ENCODE measurements at places on chromosomes 13 and 19.

DNA sequence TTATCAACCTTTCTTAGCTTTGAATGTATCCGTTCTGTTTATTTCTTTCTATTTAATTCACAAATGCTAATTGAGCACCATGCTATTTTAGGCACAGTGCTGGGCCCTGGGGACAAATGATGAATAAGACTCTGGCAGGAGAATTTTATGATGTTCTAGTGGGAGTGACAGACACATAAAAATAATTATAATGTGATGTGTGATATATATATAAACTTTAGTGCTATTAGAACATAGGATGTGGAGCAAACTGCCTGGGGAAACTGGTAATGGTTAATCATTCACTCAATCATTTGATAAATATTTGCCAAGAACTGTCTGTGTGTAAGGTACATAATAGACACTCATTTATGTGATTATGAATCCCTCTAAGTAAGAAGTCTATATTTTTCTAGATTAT lies 50.7 kb upstream of the FRY start:
- no peak for DNase-seq

DNA sequence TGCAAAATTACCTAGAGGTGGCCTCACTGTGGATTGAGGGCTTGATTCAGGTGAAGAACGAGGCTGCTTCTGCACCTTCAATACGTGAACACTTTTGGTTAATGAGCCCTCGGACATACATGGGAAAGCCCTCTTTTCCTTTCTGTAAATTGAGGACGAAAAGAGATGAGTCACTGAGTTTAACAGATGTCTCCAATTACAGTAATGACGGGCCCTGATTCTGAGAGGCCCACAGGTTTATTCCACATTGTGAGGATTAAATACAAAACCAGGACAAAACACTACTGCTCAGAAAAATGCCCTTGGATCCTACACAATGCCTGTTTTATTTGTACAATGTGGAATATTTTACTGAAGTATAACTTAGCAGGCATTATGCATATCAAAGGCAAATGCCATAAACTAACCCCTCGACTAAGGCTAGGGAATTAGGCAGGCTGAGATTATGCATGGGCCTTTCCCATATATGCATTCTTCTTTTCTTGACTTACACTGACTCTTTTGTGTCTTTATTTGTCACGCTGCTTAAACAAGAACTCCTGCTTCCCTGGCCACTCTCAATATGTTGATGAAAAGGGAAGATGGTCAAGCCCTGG lies 819.9 kb downstream of the OLFM4 start:
- DNase-seq: no peak

GRCh38 chr13:106533101-106533942 lies 2.1 kb downstream of the EFNB2 start:
- DNase-seq: no peak

DNA sequence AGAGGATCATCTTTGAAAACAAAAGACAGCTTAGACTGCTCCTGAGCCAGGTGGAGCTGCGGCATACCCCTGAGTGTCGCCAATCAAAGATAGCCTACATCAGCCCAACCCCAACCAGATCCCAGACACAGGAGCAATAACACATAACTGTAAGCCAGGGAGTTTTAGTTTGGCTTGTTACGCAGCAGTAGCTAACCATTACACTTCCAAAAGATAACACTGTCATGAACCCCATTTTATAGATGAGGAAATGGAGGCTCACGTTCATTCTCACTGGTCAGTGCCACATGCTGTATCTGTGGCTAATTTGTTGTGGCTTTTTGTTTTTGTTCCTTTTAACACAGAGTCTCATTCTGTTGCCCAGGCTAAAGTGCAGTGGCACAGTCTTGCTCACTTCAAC lies 47.3 kb downstream of the TINCR start:
- no peak for DNase-seq

- no peak for DNase-seq
Measured at GRCh38 chr19:3136684-3137055, 837 bp downstream of the GNA15 start.

DNA sequence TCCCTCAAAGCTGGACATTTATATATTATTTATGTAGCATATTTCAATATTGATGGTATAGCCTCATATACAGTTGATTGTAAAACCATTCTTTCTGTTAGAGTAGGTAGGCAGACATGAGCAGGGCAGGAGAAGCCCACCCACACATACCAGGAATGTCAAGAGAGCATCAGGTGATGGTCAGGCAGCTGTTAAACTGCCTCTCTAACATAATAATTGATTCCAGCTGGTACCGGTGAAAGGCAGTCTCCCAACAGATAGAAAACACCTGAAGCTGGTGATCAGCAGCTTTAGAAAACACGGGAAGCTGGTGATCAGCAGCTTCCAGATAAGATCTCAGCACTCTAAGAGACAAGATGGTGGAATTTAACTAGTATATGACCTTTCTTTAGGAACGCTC lies 132.9 kb downstream of the SLITRK6 start:
- peak; percentile 5 for DNase-seq

- no peak for DNase-seq
Measured at GRCh38 chr13:41587490-41587889, 130.1 kb downstream of the RGCC start.

- peak; percentile 84 for DNase-seq
Measured at GRCh38 chr19:39031368-39032062, 834 bp downstream of the FBXO27 start.

GRCh38 chr19:8069096-8069973 lies 16.8 kb downstream of the CCL25 start:
- DNase-seq: peak; percentile 54

GRCh38 chr13:76330761-76331160 lies 555.4 kb downstream of the KCTD12 start:
- no peak for DNase-seq

DNA sequence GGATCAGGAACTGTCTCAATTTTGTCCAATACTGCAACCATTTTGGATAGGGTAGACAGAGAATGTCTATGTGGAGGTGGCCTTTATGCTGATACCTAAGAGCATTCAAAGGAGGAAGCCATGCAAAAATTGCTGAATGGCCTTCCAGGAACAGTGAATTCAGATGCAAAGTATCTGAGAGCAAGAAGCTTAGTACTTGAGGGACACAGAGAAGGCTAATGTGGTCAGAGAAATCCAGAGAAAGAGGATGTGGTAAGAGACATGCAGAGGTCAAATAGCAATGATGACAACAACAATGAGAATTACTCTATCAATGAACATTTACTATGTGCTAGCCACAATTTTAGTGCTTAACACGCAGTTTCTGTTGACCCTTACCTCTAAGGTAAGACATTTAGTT lies 785.6 kb upstream of the KLHL1 start:
- peak; percentile 42 for DNase-seq

GRCh38 chr13:40770609-40770933 lies 419 bp downstream of the MRPS31 start:
- DNase-seq: no peak

- no peak for DNase-seq
Measured at GRCh38 chr19:52640916-52641315, 2.8 kb upstream of the ZNF83 start.

DNA sequence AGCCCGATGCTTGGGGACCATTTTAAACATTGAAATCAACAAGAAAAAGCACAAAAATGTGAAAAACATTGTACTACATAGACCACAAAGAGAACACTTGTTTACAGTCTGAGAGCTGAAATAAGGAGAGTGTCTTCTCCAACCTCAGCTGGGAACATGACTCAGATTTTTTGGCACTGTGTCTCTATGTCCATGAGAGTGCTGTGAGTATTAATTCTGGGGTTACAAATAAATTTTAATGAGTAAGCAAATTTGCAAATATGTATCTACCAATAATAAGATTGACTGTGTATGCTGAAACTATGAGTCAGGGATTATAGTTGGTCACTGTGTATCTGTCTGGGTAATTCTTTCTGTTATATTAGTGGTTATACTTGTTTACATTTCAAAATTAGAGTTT lies 174.0 kb downstream of the DCT start:
- no peak for DNase-seq

DNA sequence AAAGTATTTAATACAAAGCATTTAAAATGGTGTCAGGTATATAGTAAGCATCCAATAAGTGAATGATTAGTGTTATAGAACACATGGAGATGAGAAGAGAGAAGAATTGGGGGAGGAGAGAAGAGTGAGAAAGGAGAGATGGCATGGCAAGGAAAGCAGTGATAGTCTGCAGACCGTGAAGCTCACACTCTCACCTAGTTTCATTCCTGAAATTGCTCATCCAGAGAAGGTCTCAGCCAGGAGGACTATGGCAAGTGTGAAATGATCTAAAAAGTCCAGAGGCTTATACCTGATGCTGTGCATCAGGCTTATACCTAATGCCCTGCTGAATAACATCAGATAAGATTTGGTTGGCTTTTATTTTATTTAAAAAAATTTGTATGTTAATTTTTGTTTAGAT lies 351.6 kb upstream of the KLF12 start:
- no peak for DNase-seq

- DNase-seq: no peak
Measured at GRCh38 chr13:109403012-109403421, 383.4 kb downstream of the IRS2 start.

DNA sequence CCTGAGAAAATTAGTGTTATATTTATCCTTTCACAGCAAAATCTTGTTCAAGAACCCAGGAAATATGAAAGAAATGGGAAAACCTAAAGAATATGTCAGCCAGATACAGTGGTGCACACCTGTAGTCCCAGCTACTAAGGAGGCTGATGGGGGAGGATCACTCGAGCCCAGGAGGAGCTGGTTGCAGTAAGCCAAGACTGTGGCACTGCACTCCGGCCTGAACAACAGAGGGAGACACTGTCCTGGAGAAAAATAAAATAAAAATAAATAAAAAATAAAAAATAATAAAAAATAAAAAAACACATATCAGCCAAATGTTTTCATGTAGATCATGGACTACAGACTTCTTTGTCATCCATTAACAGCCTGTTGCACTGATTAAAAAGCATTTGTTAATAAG lies 244.8 kb upstream of the KLHL1 start:
- DNase-seq: peak; percentile 3

DNA sequence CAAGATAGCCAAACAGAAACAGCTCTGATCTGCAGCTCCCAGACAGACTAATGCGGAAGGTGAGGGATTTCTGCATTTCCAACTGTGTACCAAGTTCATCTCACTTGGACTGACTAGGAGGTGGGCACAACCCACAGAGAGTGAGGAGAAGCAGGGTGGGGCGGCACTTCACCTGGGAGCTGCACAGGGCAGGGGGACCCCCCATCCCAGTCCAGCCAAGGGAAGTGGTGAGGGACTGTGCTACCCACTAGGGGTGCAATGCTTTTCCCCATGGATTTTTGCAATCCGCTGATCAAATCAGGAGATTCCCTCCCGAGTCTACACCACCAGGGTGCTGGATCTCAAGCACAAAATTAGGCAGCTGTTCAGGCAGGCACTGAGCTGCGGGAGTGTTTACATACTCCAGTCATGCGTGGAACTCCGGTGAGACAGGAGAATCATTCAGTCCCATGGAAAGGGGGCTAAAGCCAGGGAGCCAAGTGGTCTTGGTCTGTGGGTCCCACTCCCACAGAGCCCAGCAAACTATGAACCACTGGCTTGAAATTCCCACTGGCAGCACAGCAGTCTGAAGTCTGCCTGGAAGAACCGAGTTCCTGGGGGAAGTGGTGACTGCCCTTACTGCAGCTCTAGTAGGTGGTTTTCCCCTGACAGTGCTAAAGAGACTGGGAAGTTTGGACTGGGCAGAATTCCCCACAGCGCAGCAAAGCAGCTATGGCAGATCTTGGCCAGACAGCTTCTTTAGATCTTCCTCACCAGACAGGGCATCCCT lies 85.1 kb upstream of the UFM1 start:
- no peak for DNase-seq

GRCh38 chr13:59607780-59608233 lies 555.9 kb downstream of the DIAPH3 start:
- DNase-seq: no peak

- DNase-seq: no peak
Measured at GRCh38 chr19:4042731-4043082, 24.0 kb downstream of the ZBTB7A start.

- no peak for DNase-seq
Measured at GRCh38 chr13:21018220-21018619, 43.2 kb downstream of the LATS2 start.

DNA sequence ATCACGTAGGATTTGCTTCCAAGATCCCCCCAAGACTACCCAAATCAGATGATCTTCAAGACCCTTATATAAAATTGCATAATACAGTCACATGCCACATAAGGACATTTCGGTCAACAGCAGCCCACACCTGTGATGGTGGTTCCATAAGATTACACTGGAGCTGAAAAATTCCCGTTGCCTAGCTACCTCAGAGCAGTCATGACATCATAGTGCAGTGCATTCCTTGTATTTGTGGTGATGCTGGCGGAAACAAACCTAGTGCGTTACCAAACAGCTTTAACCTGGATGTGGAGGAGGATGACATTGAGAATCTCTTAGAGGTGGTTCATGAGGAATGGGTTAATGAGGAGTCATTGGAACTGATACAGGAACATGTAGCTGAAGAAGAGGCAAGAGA lies 4.8 kb downstream of the ZNF766 start:
- DNase-seq: no peak

DNA sequence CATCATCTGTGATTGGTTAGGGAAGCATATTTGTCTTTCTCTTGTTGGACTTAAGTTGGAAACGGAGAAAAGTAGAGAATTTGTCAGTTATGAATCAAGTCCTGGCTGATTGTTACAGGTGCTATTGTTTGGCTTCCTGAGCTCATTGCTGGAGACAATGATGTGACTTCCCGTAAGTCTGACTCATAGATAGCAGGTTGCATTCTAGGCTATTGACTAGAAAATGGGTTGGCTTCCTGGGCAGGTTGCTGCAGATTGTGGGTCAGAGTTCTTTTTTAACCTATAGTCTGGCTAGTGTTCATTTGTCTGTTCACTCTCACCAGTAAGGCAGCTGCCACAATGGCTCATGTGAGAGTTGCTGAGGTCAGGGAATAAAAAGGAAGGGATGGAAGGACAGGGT lies 101.5 kb downstream of the CCNA1 start:
- DNase-seq: no peak

DNA sequence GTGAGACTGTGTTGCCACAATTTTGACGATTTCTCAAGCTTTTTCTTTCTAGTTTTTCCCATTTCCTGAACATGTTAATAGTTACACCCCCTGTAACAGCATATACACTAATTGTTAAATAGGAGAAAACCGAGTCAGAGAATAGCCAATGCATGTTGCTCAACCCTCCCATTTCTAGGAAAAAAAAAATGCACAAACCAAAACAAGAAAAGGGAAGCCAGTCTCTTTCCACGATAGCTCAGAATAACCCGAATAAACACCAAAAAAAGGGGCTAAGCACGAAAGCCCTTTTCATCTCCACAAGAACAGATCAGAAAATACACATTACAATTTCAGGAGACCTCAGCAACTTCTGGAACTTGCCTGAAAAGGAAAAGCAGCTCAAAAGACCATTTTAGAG lies 16.3 kb downstream of the LATS2 start:
- no peak for DNase-seq

GRCh38 chr13:110409581-110409992 lies 102.5 kb downstream of the COL4A2 start:
- no peak for DNase-seq

DNA sequence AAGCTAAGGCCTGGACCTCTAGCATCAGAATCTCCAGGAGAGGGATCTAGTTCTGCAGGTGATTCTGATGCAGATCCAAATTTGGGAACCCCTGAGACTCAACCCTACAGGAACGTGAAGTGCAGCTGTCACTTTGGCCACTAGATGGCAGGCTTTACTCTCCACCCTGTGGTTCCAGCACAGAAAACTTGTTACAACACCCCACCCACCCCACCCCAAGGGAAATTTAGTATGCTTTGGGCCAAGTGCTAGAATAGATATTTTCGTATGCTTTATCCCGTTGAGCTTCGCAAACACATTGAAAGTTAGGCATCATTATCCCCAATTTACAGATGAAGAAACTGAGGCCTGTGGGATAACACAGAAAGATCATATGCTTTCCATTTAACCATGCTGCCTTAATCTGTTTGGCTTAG lies 232.0 kb downstream of the B3GLCT start:
- DNase-seq: peak; percentile 25

Data from NT2/D1 (cell line).